ENCODE measurements at places on chromosomes 3 and 15. TPM values are rescaled to one million over a fixed set of nuclear protein-coding genes. Genes with fewer than 3 reads are reported as not detected.

Gene WNT5A
- total RNA-seq = 0.82 TPM

Gene ROPN1
- not detected for total RNA-seq

Gene LDHAL6B
- not detected for total RNA-seq

Gene THSD4
- total RNA-seq = 23.0 TPM

Gene LIPC
- total RNA-seq = 0.11 TPM

Gene FGF7
- not detected for total RNA-seq

Gene FSIP1
- total RNA-seq = 0.49 TPM

Gene NEO1
- total RNA-seq = 28.9 TPM

Gene MAP6D1
- 6.9 TPM for total RNA-seq

Gene CEP19
- 2.9 TPM for total RNA-seq

Gene TRPC1
- total RNA-seq = 8.3 TPM

Gene MYRIP
- total RNA-seq = not detected

Gene CD96
- 0.02 TPM for total RNA-seq

Gene GOLGA8S
- 0.18 TPM for total RNA-seq

Gene EPHB3
- total RNA-seq = 0.50 TPM

Gene CA12
- 168 TPM for total RNA-seq

Gene SHC4
- 0.95 TPM for total RNA-seq

Gene PLA2G4F
- not detected for total RNA-seq

Gene BTLA
- total RNA-seq = not detected

Gene CCDC39
- not detected for total RNA-seq

Gene SCAMP2
- 68.1 TPM for total RNA-seq

Gene ZBBX
- total RNA-seq = not detected
